ENCODE measurements at places on chromosomes 11 and 22.

GRCh38 chr22:43828998-43829782 is 17.1 kb upstream of the EFCAB6 start:
- no peak for DNase-seq

- no peak for DNase-seq
These were observed 2.1 kb upstream of the KIAA1671 start for GRCh38 chr22:24950272-24950902.

- no peak for DNase-seq
These were observed 217.8 kb downstream of the KIRREL3 start for GRCh38 chr11:126782810-126783209.

DNA sequence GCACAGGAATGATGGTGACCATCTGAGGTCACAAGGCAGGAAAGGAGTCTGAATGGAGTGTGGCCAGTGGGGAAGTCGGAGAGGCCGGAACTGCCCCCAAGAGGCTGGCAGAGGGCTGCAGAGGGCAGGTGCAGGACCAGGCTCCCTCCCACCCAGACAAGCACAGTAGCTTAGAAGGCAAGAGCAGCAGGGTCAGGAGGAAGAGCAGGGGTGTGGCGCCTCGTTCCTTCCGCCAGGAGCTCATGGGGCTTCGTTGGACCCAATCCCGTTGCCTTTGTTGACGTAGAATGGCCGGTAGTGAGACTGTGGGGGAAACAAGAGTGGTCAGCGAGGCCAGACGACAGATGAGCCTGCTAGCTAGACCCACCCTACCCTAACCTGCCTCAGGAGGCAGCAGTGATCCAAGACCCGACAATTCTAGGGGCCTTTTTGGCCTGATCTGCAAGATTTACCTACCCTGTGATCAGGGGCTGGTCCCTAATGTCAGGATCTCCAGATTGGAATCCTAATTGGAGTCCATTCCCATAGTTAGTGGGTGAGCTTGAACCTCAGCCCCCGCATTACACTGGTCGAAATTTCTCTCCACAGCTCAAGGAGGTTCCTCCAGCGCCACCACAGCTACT is 25.6 kb downstream of the TRIM29 start:
- DNase-seq, result no peak

DNA sequence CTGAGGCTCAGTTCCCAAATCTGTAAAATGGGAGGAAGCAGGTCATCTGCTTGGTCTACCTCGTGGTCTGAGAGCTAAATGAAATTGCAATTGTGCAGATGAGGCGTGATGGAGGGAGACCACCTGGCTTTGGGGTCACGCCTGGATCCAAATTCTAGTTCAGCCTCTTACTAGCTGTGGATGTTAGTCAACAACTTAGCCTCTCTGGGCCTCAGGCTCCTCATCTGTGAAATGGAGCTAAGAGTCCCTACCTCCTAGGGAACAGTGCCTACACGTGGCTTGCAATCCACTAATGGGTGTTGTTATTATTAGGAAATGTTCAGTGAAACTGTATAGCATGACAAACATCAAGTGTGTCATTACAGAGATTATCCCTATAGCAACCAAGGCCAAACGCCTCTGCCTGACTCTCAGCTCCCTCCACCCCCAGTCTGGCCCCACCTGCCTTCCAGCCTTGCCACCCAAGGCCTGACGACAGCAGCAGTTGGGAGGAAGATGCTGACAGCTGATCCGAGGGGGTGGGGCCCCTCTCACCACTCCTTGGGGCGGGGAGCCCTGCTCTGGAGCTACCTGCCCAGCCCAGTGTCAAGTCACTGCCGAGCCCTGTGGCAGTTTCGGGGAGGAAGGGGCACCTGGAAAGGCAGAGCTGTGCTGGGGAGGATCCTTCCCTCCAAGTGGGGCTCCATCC is 1.7 kb upstream of the RHOD start:
- no peak for DNase-seq

- DNase-seq, result no peak
These were observed 45.7 kb upstream of the TSPAN18 start for GRCh38 chr11:44680982-44681597.

DNA sequence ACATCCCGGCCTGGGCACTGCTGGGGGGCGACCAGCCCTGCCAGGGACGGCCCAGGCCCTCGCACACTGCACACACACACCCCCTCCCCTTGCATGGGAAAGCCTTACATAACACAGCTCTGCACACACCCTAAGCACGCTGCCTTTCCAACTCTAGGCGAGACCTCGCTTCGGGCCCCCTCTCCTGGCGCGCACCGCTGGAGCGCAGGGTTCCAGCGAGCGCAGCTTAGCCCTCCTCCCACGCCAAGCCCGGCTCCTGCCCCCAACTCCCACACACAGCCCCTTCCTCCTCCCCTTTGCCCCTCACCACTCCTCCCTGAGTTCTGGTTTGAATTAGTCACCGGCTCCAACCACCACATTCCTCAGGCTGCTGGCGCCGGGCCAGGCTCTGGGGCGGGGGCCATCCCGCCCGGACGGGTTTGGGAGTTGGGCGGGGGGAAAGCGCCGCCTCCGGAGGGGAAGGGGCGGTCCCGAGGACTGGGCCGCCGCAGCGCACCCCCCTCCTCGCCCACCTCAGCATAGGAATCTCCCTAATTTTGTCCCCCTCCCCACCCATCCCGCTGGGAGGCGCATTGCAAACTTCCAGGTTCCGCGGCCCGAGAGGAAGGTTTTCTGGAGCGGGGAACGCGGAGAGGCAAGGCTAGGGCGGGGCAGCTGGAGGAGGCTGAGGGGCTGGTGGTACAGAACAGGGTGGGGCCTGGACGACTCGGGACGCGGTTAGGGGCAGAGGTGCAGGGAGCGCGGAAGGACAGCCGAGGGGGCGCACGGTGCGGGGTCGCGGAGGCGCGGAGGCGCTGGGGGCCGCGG is 966 bp downstream of the AHNAK start:
- no peak for DNase-seq

GRCh38 chr22:22156716-22157347 is 87.8 kb upstream of the VPREB1 start:
- peak; percentile 62 for DNase-seq

- DNase-seq, result no peak
These were observed 127.9 kb upstream of the MTMR2 start for GRCh38 chr11:96051820-96052219.

DNA sequence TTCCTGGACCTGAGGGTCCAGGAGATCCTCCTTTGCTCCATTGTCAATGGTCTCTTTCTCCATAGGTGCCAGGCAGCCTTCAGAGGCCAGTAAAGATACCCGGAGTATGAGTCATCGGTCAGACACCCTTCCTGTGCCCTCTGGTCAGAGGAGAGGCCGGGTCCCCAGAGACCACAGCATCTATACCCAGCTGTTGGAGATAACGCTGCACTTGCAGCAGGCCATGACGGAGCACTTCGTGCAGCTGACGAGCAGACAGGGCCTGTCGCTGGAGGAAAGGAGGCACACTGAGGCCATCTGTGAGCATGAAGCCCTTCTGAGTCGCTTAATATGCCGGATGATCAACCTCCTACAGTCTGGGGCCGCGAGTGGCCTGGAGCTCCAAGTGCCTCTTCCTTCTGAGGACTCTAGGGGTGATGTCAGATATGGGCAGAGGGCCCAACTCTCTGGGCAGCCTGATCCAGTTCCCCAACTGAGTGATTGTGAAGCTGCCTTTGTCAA is at the start of gene ACCSL:
ACCSL (plus strand) TSS at position 51 of the 501 bp plus-strand sequence; CDS start at position 107, 56 bp downstream.
- DNase-seq, result peak; percentile 47

Measured in pons (tissue), 1 donor.